ENCODE measurements at places on chromosomes 1 and 21. TPM values are rescaled to one million over a fixed set of nuclear protein-coding genes. Genes with fewer than 3 reads are reported as not detected.

Gene MAP3K21
- polyA plus RNA-seq, result 3.7 TPM

Gene SPRR2B
- not detected for polyA plus RNA-seq

Gene SUSD4
- polyA plus RNA-seq, result 31.5 TPM

Gene SIK1
- polyA plus RNA-seq, result 2.0 TPM

Gene PADI2
- 1.6 TPM for polyA plus RNA-seq

Gene SLC44A3
- polyA plus RNA-seq, result 0.28 TPM

Gene LAMTOR2
- 82.6 TPM for polyA plus RNA-seq

Gene ATP13A2
- polyA plus RNA-seq, result 72.3 TPM

Gene NPHS2
- polyA plus RNA-seq, result not detected

Data from neural cell (in vitro differentiated cells).